ENCODE measurements at places on chromosomes 4 and X.

DNA sequence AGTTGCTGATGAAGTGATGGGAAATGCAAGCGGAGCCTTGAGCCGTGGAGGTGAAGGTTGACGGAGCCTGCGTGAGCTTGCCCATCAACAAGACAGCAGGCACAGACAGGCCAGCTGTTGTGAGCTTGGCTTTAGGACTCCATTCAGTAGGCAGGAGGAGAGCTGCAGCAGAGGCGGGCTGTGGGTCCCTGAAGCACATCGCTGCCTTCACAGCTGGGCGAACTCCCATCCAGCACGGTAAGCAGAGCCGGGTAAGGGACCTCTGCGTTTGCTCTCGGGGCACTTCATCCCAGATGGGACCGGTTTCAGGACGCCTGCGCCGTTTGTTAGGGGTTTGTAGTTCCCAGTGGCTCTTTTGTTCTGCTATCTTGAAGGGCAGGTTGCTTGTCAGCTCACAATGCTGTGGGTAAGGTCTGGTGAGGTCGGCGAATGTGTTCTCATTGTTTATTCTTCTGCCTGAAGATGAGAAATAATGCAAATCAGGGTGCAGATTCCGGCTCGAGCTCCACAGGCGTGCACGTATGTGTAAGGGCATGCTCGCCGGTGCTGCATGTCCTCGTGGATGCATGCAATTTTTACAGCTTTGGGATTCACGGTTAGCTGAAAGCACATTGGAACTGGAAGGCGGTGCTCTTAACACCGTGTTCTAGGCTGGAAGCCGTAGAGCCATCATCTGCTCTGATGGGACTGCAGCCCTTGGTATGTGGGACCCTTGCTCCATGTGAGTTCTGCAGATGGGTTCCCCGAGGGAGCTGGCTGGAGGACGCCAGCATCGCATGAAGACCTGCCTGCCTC is 54.6 kb upstream of the CLDN34 start:
- DNase-seq, result no peak

GRCh38 chr4:124455671-124456070 is 256.9 kb downstream of the ANKRD50 start:
- DNase-seq, result no peak

GRCh38 chr4:176102414-176103063 is 36.9 kb downstream of the WDR17 start:
- DNase-seq, result no peak

- DNase-seq, result no peak
These were observed 1.1 kb upstream of the ATOH1 start for GRCh38 chr4:93827272-93827947.

DNA sequence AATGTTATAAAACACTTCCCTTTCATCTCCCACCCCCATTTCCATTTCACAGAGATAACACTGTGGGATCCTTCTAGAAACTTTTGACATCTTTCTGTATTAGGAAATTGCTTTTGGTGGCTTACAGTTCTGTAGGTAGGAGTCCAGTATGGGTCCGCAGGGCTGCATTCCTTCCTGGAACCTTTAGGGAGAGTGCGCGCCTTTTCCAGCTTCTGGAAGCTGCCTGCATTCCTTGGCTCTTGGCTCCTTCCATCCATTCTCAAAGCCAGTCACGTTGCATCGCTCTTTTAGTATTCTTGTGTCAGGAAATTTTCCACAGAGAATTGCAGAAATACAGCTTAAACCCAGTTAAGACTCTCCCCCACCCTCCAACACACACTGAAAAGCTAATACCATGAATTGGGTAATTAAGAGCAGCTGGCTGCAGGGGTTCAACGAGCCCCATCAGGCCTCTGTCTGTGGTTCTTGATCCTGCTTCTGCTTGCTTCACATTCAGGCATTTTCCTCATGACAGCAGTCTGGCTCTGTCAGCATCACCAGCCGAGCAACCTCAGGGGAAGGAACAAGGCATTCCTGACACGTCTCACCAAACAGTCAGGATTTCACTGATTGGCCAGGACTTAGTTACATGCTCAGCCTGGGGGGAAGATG is 48.8 kb downstream of the SEPTIN11 start:
- no peak for DNase-seq

GRCh38 chr4:76658231-76659102 is 223.4 kb downstream of the SHROOM3 start:
- DNase-seq, result no peak

GRCh38 chr4:102624505-102624904 is 123.3 kb downstream of the NFKB1 start:
- no peak for DNase-seq

- DNase-seq, result peak; percentile 79
These were observed 720 bp downstream of the RPL10 start for GRCh38 chrX:154398668-154399526.

GRCh38 chr4:6732441-6733357 is 16.7 kb downstream of the BLOC1S4 start:
- DNase-seq, result no peak

DNA sequence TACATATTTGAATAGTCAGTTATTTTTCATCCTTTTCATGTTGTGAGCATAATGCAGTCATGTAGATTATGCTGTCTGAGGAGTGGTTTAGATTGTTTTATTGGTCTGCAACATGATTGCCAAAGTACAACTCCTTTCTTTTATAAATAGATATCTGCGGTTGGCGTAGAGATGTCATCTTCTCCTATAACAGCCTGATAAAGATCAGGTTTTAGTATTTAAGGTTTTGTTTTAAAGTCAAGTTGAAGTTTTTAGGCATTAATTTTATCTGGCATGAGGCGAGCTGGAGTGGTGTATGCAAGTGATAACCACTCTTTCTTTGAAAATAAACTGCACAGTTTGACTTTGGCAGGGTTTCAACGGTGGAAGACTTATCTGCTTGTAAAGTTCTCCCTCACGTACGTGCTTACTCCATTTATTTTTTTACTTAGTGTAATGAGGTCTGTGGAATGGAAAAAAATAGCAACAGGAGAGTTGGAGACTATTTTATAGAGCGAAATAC is 126.3 kb downstream of the FBXO8 start:
- DNase-seq, result no peak

- no peak for DNase-seq
These were observed 729 bp downstream of the CXCL11 start for GRCh38 chr4:76035141-76035540.

DNA sequence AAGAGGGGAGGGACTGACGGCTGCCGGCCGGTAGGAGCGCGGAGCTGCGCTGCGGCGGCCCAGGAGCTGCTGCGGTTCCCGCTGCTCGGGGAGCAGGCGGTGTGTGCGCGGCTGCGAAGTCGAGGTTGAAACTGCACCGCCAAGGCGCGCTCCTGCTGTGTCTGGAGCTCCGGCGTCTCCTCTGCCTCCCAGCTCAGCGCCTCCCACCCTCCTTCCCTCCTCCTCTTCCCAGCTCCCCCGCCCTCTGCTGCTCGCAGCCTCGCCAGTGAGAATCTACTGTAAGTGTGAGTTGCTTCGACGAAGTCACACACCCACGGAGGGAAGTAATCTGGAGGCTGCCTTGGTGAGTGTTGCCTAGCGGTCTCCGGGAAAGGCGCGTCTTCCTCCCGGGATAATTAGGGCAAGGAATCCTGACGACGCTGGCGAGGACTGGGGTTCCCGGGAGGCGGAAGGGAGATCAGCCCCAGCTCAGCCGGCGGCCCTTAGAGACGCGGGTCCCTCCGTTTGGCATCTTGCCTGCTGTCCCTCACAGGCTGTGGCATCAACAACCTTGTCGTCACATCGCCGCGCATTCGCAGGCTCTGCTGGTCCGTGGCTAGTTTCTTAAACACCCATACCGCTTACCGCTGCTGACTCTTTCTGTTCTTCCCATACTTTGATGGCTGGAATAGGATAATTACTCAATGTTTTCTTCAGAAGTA is at the start of gene EPHA5:
Gene EPHA5 (minus strand): TSS at position 159 of the 701 bp plus-strand sequence. CDS start 747 bp downstream, outside the sequence.
- no peak for DNase-seq

DNA sequence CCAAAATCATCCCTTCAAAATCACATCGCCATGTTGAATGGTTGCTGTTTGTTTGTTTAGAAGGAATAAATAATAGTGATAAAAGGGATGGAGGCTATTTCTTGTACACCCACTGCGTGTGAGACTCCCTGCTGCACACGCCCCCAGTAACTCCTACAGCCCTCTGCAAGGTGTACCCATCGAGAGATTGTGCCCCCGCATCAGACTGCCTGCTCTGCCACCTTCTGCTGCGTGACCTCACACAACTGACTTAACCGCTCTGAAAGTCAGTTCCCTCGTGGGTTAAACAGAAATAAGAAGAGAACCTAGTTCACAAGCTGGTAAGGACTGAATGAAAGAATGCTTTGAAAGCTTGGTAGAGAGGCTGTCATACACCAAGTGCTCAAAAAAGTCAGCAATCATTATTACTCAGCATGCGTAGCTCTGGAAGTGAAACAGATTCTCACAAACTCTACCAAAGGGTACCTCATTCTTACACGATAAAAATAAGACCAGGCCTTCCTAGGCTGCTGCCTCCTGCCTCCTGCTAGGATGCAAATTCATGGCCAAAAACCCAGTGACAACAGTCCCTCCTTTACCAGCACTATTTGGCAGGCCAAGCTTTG is 147.1 kb downstream of the CPEB2 start:
- DNase-seq, result no peak

DNA sequence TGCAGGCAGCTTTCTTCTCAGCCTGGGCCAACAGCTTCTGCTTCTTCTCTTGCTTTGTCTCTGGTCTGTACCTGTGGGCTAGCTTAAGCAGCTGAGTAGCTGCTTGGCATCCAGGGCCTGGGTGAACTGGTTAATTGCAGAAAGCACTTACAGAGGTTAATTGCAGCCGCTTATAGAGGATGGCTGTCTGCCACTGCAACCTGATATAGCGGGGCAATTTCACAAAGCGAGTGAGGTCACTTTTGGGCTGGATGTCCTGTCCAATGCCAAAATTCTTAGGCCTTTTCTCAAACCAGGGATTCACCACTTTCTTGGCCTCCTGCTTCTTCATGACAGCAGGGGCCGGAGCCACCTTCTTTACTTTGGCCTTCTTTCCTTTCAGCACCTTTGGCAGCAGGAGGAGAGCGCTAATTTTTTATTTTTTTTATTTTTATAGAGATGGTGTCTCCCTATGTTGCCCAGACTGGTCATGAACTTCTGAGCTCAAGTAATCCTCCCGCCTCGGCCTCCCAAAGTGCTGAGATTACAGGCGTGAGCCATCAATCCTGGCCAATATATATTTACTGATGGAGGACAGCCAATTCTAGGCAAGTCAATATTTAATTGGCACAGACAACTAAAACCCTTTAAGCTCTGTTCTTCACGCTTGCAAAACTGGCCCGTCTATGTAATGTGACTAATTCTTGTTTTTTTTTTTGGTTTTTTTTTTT is 61.0 kb downstream of the ENOPH1 start:
- no peak for DNase-seq

- no peak for DNase-seq
These were observed 19.9 kb upstream of the CLNK start for GRCh38 chr4:10704430-10704810.

GRCh38 chr4:13413729-13414437 is 70.3 kb downstream of the RAB28 start:
- no peak for DNase-seq

DNA sequence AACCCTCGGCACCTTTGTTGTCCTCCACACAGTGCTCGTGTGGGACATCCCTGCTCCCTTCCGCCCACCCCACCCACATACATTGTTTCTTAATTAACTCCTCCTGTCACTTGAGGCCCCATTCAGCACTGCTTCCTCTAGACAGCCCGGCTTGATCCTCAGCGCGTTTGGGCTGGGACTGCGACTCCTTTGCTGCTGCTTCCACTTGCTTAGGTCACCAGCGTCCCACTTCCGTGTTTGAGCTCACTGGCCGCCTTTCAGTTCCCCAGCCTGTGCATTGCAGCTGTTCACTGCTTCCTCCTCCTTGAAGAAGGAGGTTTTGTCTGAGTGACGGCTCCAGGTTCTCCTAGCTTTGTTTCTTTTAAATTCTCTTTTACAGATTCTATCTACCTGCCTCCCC is 16.1 kb downstream of the RNF4 start:
- peak; percentile 63 for DNase-seq

- DNase-seq, result no peak
These were observed 140.2 kb downstream of the STIM2 start for GRCh38 chr4:27000820-27001219.

GRCh38 chrX:41384051-41384705 is 50.2 kb downstream of the DDX3X start:
- DNase-seq, result peak; percentile 65

GRCh38 chr4:116880625-116881024 is 204.8 kb downstream of the TRAM1L1 start:
- DNase-seq, result no peak

GRCh38 chr4:138039010-138039409 is 203.1 kb downstream of the SLC7A11 start:
- DNase-seq, result no peak

GRCh38 chrX:154780968-154781367 is 18.3 kb downstream of the DKC1 start:
- DNase-seq, result no peak

GRCh38 chr4:24226667-24227066 is 336.8 kb upstream of the PPARGC1A start:
- no peak for DNase-seq

GRCh38 chr4:83109480-83110222 is 4.9 kb downstream of the PLAC8 start:
- DNase-seq, result peak; percentile 40

GRCh38 chrX:2502120-2502667 is 1.4 kb upstream of the DHRSX start:
- DNase-seq, result no peak

DNA sequence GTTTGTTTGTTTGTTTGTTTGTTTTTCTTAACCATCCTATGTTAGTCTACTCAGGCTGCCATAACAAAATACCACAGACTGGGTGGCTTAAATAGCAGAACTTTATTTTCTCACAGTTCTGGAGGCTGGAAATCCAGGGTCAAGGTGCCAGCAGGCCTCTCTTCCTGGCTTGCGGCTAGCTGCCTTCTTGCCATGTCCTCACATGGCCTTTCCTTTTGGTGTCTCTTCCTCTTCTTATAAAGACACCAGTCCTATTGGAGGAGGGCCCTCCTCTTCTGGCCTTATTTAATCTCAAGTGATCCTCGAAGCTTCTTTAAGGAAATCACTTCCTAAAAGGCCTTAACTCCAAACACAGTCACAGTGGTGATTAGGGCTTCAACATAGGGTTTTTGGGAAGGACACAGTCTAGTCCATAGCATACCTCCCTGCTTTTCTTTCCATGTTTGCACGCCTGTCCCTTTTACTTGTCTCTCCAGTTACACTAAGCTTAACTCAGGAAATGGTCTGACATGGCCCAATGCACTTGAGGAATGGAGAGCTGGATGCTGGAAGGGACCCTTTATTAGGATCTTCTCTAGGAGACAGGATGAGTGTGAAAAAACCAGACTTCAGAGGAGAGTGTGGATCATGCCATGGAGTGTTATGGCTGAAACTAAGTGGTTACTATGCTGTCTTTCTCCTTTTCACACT is 36.0 kb upstream of the MGST2 start:
- DNase-seq, result no peak

All from stimulated activated CD4-positive, alpha-beta T cell treated with anti-CD3 and anti-CD28 coated beads, Interleukin-1b, Interleukin-23, amount 100 ng/mL, for 48 hours (primary cell).